ENCODE measurements at places on chromosomes 2 and 18.

- no peak for DNase-seq
These were observed 60.1 kb upstream of the CAPN13 start for GRCh38 chr2:30867385-30867784.

- DNase-seq, result no peak
These were observed 152.5 kb downstream of the ICOS start for GRCh38 chr2:204089105-204089504.

DNA sequence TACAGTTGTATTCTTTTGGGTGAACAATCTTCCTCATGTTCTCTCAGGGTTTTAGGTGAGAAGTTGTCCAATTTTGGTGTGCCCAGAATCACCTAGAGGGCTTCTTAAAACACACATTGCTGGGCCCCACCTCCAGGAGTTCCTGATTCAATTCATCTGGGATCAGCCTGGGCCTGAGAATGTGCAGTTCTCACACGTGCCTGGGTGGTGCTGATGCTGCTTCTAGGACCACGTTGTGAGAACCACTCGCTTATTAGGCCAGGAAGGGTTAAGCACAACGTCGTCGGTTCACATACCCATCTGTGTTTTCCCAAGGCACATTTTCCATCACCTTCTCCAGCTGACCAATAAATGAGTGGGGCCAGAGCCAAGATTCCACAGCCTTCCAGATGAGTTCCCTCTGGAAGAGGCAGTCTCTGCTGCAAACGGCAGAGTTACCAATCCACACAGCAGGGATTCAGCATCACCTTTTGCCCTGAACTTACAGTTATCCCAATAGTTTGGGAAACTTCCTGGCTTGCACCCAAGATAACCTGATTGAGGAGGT lies 277.7 kb upstream of the HNRNPA3 start:
- no peak for DNase-seq

GRCh38 chr18:48412339-48412929 lies 3.3 kb upstream of the ZBTB7C start:
- no peak for DNase-seq

DNA sequence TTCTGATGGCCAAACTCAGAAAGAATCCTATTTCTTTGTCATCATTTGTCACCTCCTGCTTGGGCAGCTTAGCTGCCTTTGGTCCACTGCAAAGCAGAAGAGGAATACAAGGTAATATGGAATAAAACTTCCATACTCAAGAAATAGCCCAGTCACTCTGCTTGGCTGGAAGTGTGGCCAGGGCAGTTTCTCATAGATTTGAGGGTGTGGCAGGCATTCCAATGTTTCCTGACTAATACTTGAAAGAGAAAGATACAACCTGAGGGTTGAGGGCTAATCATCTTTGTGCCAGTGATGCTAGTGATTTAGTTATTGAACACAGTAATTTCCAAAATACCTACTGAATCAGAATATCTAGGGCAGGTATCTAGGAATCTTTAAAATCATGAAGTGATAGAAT lies 83.1 kb downstream of the FAM161A start:
- no peak for DNase-seq

DNA sequence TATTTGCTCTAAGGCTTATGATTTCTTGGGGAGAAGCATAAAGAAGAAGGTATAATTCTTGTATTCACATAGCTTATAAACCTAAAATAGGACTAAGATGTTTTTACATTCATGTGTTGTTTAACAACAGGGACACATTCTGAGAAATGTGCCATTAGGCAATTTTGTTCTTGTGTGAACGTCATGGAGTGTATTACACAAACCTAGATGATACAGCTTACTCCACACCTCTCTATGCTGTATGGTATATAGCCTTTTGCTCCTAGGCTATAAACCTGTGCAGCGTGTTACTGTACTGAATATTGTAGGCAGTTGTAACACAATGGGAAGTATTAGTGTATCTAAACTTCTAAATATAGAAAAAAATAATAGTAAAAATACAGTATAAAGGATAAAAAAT lies 92.1 kb downstream of the PHLPP1 start:
- DNase-seq, result no peak

- DNase-seq, result no peak
These were observed 55.3 kb downstream of the TSHZ1 start for GRCh38 chr18:75265872-75266271.
